Activated CD8-positive, alpha-beta T cell treated with anti-CD3 and anti-CD28 coated beads, Interleukin-2, amount 10 ng/mL, durations not matched to agents 7 days and 5 days (primary cell): ENCODE measurements at places on chromosomes 4 and X. TPM values are rescaled to one million over a fixed set of nuclear protein-coding genes. Genes with fewer than 3 reads are reported as not detected.

Gene IBSP
- not detected for total RNA-seq

Gene SHISA3
- total RNA-seq = 0.76 TPM

GRCh38 chr4:180953572-180953971 lies 1289.6 kb upstream of the TENM3 start:
- no peak for DNase-seq

DNA sequence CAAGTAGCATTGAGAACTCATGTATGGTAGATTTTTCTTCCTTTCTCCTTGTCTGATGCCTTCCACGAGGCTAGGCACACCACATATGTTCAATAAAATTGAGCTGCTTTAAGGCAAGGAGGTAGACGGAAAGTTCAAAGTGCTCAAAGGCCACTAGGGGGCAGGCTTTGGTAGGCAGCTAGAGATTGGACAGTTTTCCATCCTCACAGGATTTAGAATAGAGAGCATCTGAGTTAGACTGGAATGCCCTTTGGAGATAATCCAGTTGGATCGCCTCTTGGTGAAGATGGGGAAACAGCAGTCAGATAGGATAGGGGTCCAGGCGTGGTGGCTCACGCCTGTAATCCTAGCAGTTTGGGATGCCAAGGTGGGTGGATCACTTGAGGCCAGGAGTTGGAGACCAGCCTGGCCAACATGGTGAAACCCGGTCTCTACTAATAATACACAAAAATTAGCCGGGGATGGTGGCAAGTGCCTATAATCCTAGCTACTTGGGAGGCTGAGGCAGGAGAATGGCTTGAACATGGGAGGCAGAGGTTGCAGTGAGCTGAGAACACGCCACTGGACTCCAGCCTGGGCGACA lies 30.4 kb downstream of the ELF4 start:
- peak; percentile 68 for DNase-seq

DNA sequence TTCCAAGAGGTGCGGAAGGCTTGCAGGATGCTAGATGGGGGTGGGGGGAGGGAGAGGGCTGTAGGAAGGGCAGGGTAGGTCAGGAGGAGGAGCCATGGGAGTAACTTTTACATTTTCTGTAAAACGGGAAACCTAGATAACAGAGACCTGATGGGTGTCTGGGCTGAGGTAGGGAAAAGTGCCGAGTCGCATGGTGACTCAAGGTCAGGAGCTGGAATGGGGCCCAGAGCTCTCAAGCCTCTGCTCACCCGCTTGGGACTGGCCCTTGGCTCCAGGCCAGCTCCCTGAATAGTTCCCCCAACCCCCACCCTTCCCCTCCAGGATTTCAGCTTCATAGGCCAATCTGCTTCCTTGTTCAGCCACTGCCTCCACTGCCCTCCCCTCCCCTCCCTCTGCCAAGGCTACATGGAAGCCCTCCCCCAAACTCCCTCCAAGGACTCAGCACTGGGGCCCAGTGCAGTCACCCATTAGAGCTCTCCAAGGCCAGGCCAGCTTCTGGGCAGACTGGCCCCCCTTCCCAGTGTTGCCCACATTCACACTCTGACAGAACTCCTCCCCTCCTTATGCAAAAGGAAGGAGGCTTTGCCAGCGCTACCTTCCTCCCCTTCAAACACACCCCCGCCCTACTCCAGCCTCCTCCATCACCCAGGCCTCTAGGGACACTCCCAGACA lies 43.6 kb downstream of the TSC22D3 start:
- no peak for DNase-seq

DNA sequence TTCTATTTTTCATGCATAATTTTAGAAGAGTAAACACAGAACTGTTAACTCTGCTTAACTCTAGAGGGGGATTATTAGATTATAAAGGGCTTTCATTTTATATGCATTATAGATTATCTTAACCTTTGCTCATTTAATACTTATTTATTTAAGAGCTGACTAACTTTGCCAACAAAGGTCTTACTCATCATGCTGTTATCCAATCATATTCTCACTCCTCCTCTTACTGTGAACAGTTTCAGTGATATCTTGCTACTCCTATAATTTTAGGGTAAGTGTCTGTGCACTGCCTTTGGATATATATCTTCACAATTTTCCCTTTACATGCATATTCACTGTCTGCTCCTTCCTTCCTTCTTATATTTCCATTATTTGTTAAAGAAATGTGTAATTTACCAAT lies 1814.9 kb downstream of the STIM2 start:
- no peak for DNase-seq

- no peak for DNase-seq
Measured at GRCh38 chrX:115192244-115192700, 3.1 kb downstream of the RBMXL3 start.

GRCh38 chr4:75189711-75190335 lies 256.9 kb downstream of the PARM1 start:
- no peak for DNase-seq
